Activated T-helper 1 cell treated with anti-CD3 and anti-CD28 coated beads, Interleukin-2, amount 50 U/mL, for 16 hours (primary cell): ENCODE measurements at places on chromosomes 2 and 18.

DNA sequence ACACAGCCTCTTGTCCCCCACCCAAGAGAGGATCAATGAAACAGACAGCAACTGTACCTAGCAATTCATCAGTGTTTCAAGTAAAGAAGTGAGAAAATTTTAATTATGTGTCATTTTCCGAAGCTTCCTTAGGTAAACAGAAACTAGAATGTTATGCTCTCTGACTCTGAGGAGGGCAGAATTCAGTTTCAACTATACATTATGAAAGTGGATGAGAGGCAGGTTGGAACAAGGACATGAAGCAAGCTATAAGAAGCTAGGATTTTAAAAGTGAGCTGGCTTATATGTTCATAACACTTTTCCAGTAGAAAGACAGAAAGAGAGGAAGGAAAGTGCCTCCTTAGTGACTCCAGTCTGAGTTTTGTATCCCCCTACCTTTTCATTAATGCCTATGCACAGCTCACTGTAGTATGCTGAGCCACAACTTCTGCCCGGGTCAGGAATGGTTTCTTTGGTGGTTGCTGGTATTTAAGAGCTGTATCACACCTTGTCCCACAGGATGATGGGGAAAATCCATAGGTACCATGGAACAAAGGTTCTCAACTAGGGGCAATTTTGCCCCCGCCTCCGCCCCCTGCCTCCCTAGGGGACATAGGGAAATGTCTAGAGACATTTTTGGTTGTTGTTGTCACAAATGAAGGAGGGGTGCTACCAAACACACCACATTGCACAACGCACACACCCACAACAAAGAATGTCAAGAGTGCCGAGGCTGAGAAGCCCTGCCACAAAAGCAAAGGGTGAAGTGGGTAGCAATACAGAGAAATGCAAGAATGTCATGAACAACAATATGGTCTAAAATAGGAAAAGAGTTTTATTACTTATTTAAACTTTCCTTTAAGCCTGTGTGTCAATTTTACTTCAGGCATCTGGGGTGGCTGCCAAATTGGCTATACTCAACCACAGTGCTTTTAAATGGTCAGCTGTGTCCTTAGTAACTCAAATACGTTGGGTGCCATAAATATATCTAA is 161.0 kb upstream of the ZFP36L2 start:
- DNase-seq, result no peak

DNA sequence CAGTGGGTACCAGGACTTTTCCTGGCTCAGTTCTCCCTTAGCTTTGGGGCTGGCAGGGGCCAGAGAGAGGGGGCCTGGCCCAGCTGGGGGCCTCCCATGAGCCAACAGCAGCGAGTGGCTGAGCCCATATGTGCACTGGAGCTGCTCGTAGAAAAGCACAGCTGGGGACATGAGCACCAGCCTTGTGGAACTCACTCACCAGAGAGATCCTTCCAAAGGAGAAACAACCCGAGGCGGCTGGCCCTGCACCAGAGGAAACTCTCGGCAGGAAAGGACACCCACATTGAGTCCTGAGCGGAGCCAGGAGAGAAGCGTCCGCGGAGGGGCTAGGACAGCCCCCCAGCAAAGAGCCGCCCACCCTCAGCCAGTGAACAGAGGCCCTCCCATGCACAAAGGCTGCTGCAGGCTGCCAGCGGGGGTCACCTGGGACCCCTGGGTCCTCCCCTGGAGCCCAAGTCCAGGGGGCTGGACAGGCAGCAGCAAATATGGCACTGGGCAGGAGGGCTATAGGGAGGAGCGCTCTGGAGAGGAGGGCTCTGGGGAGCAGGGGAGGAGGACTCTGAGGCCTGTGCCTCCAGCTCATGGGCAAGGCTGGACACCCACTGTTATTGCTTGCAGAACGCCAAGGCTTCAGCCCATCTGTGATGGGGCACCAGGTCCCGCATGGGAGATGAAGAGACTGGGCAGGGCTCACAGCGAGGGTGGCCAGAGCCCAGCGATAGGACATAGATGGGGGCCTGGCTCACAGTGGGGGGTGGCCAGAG is 42.1 kb upstream of the SNED1 start:
- no peak for DNase-seq

- no peak for DNase-seq
These were observed 191.6 kb downstream of the SEPTIN10 start for GRCh38 chr2:109422071-109422757.

- DNase-seq, result no peak
These were observed 37.8 kb upstream of the IKZF2 start for GRCh38 chr2:213189001-213189899.

GRCh38 chr2:1791685-1792435 is 47.5 kb upstream of the PXDN start:
- DNase-seq, result no peak

- DNase-seq, result no peak
These were observed 106.3 kb downstream of the GYPC start for GRCh38 chr2:126761981-126762878.

DNA sequence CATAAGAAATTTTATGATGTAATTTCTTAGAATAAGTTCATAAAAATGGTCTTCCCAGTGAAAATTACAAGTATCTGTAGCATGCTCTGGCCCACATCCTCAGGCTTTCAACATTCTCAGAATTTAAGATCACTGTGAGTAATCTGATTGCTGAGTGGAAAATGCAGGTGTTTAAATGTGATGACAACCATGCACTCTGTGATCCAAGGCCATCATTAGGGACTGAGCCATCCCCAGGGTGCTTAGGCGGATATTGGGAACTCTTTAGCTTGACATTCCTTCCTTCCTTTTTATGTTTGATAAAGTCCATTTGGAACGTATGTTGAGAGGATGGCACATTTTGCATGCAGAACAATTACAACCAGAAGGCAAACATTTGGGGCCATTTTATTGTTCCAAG is 95.5 kb downstream of the ARL4C start:
- DNase-seq, result no peak

- DNase-seq, result no peak
These were observed 11.4 kb upstream of the B3GNT7 start for GRCh38 chr2:231384109-231384435.

GRCh38 chr18:67001052-67001451 is 397.2 kb upstream of the CDH19 start:
- DNase-seq, result no peak

DNA sequence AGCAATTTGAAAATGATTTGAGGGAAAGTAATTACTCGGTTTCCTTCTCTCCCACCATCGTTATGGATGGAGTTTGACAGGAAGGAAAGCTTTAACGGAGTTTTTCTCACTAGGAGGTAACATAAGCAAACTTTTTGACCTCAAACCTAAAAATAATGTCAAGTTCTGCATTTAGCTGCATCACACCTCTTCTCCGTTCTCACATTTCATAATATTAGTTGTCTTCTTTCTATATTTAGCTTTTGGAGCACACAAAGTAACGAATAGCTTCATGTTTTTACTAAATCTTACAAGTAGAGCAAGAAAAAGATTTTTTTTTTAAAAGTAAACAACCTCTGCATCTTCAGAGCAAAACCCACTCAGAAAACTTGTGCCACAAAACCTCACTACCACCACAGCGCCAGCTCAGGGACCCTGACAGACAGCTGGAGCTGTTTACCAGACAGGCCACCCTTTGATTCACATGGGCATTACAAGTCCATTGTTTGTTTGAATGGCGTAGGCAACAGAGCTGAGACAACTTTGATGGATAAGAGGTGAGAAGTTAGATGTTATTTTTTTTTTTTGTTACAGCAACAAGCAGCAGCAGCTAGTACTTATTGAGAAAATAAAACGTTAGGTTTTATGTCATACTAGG is 21.9 kb upstream of the ICOS start:
- DNase-seq, result no peak

GRCh38 chr18:53941601-53942338 is 282.7 kb downstream of the MBD2 start:
- no peak for DNase-seq

- no peak for DNase-seq
These were observed 71.8 kb upstream of the STAM2 start for GRCh38 chr2:152247337-152247695.

GRCh38 chr2:103847276-103847675 is 1006.6 kb upstream of the POU3F3 start:
- DNase-seq, result no peak

DNA sequence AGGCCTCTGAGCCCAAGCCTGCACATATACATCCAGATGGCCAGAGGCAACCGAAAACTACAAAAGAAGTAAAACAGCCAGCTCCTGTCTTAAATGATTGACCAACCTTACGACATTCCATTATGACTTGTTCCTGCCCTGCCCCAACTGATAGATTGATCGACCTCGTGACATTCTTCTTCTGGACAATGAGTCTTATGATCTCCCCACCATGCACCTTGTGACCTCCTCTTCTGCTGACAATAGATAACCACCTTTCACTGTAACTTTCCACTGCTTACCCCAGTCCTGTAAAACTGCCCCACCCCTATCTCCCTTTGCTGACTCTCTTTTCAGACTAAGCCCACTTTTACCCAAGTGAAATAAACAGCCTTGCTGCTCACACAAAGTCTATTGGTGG is 670.0 kb upstream of the PKDCC start:
- DNase-seq, result no peak

- DNase-seq, result no peak
These were observed 19.0 kb downstream of the AQP12B start for GRCh38 chr2:240663546-240664190.

DNA sequence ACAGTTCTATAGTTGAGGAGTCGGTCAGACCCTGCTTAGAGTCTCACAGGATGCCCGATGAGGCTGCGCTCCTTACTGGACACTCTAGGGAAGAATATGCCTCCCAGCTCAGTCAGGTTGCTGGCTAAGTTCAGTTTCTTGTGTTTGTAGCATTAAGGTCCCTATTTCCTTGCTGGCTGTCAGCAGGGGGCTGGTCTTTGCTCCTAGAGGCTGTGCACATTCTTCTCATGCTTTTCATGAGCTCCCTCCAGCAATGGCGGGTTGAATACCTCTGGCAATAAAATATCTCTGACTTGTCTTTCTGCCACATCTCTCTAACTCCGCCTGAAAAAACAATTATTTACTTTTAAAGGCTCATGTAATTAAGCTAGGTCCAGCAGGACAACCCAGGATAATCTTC is 79.4 kb upstream of the DNAJC10 start:
- no peak for DNase-seq

- DNase-seq, result no peak
These were observed 623.2 kb upstream of the ID2 start for GRCh38 chr2:8058652-8059051.
